ENCODE measurements at places on chromosomes 12 and 14. TPM values are rescaled to one million over a fixed set of nuclear protein-coding genes. Genes with fewer than 3 reads are reported as not detected.
A peak's percentile ranks its signal among the peaks of the same experiment; 100 is the strongest.

MTERF2 gene
- 9.0 TPM for polyA plus RNA-seq

OVCH1 gene
- polyA plus RNA-seq, result not detected

GRCh38 chr12:59066445-59066844 is 146.1 kb upstream of the LRIG3 start:
- H3K4me1 ChIP-seq, result no peaks in the 10 kb centered on the region
- no peak overlapping the region for H3K27ac ChIP-seq
- H3K4me3 ChIP-seq, result no peak overlapping the region

DNA sequence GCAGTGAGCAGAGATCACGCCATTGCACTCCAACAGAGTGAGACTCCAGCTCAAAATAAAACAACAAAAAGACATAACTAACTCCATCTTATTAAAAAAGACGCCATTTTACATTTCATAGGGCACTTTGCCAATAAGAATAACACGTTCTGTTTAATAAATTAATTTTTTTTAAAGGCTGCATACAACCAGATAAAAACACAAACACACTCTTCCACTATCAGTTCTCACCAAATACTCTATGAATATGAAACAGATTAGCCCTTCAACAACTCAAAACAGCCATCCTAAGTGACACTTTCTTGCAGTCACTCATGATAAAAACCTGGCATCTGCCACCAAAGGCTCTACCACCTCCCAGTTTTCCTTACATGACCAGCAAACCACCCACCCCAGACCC is 16.1 kb downstream of the AICDA start:
- DNase-seq, result no peak
- H3K4me1 ChIP-seq, result no peaks in the 10 kb centered on the region
- H3K27me3 ChIP-seq, result no peaks in the 10 kb centered on the region
- no peaks in the 10 kb centered on the region for H3K36me3 ChIP-seq
- H3K27ac ChIP-seq, result no peak overlapping the region

DNA sequence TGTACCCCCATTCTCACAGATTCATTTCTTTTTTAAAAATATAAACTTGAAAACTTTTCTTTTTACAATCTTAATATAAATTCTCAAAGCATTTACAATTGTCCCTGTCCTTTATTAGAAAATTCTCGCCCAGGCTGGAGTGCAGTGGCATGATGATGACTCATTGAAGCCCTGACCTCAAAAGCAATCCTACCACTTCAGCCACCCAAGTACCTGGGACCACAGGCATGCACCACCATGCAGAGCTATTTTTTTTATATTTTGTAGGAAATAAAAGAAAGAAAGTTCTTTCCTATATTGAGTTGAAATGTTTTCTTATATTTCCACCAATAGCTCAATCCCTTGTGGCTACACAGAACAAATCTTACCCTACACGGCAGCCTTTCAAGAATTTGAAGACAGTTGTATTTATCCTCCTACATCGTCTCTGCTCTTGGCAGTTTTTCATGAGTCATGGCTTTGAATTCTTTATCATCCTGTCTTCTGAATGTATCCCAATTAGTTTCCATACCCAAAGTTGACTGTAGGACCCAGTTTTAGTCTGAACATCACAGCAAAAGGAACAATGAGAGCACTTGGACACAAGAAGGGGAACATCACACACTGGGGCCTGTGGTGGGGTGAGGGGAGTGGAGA is 52.4 kb downstream of the SYT1 start:
- no peak for DNase-seq
- H3K4me3 ChIP-seq, result no peak overlapping the region
- no peak overlapping the region for H3K27ac ChIP-seq
- H3K4me1 ChIP-seq, result no peaks in the 10 kb centered on the region

GRCh38 chr14:27410981-27411380 is 813.1 kb upstream of the NOVA1 start:
- no peak for DNase-seq
- H3K27me3 ChIP-seq, result no peaks in the 10 kb centered on the region
- H3K4me1 ChIP-seq, result no peaks in the 10 kb centered on the region
- H3K4me3 ChIP-seq, result no peak overlapping the region
- H3K36me3 ChIP-seq, result no peaks in the 10 kb centered on the region

FAM234B gene
- 1.1 TPM for polyA plus RNA-seq

ADAM21 gene
- polyA plus RNA-seq, result not detected

CHURC1 gene
- 46.2 TPM for polyA plus RNA-seq

DNA sequence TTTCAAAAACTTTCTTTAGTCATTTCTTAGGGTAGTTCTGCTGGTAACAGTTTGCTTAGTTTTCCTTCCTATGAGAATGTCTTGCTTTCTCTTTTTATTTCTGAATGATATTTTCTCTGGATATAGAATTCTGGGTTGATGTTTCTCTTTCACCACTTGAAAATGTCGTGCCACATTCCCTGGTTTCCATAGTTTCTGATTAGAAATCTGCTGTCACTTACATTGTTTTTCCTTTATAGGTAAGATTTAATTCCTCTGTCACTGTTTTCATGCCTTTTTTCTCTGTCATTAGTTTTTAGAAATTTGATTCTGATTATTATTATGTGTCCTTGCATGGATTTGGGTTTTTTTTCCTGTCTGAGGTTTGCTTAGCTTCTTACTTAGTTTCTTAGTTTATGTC is 77.3 kb upstream of the PCNX4 start:
- H3K4me3 ChIP-seq, result no peak overlapping the region
- no peaks in the 10 kb centered on the region for H3K4me1 ChIP-seq
- H3K27me3 ChIP-seq, result no peaks in the 10 kb centered on the region

- no peak overlapping the region for H3K4me3 ChIP-seq
- peaks cover 3% of the 10 kb centered on the region for H3K4me1 ChIP-seq
- H3K27me3 ChIP-seq, result no peaks in the 10 kb centered on the region
- peak; percentile 87 for DNase-seq
Observed at GRCh38 chr12:617304-617915, 45.8 kb downstream of the NINJ2 start.

E2F7 gene
- polyA plus RNA-seq, result 1.2 TPM

POU6F1 gene
- polyA plus RNA-seq, result 1.2 TPM

GRCh38 chr12:78888568-78888967 is 24.0 kb downstream of the SYT1 start:
- no peaks in the 10 kb centered on the region for H3K4me1 ChIP-seq
- H3K27ac ChIP-seq, result no peak overlapping the region
- no peaks in the 10 kb centered on the region for H3K27me3 ChIP-seq
- DNase-seq, result no peak
- no peaks in the 10 kb centered on the region for H3K36me3 ChIP-seq

PRB2 gene
- polyA plus RNA-seq, result 0.04 TPM

IL25 gene
- polyA plus RNA-seq, result not detected

GRCh38 chr14:59278111-59278510 is 89.6 kb downstream of the DAAM1 start:
- H3K4me1 ChIP-seq, result peaks cover 79% of the 10 kb centered on the region
- DNase-seq, result no peak
- no peaks in the 10 kb centered on the region for H3K36me3 ChIP-seq
- no peaks in the 10 kb centered on the region for H3K27me3 ChIP-seq
- peak overlapping the region; percentile 75 for H3K27ac ChIP-seq

KRT83 gene
- polyA plus RNA-seq, result not detected

DNA sequence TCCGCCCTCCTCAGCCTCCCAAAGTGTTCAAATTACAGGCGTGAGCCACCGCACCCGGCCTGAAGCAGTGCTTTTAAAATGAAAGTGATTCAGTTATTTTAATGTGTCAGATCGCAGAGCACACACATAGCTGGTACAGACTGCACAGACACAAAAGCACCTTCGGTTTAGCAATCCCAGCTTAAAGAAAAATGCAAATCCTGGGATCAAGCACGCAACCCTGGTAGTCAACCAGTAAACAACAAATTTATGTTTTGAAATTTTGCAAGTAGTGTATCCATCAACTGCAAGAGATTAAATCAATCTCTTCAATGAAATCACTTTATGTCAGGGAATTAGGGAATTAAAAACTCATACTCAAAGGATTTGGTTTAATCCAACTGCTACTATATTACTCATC is 28.4 kb downstream of the SLC38A1 start:
- no peak for DNase-seq
- H3K27ac ChIP-seq, result no peak overlapping the region
- H3K27me3 ChIP-seq, result no peaks in the 10 kb centered on the region
- no peak overlapping the region for H3K4me3 ChIP-seq
- no peaks in the 10 kb centered on the region for H3K36me3 ChIP-seq

KRT80 gene
- polyA plus RNA-seq, result 0.34 TPM

DNA sequence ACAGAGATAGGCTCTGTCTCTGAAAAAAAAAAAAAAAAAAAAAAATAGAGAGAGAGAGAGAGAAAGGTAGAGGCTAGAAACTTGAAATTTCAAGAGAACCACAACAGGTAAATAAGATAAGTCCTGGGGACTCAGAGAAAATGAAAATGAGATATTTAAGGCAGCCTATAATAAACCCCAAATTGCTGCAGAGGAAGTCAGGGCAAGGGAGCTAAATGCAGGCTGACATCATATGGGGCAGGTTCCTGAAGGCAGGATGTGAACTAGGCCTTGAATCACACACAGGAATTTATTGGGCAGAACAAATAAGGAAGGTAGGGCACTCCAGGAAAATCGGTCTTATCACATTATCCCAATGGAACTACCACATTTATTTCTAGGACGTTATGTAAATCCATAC is 54.9 kb upstream of the NUDT4 start:
- H3K27me3 ChIP-seq, result no peaks in the 10 kb centered on the region
- no peak overlapping the region for H3K27ac ChIP-seq
- no peak for DNase-seq
- no peaks in the 10 kb centered on the region for H3K36me3 ChIP-seq
- H3K4me3 ChIP-seq, result no peak overlapping the region
- no peaks in the 10 kb centered on the region for H3K4me1 ChIP-seq

CSRP2 gene
- 5.4 TPM for polyA plus RNA-seq

- no peaks in the 10 kb centered on the region for H3K27me3 ChIP-seq
- H3K4me3 ChIP-seq, result no peak overlapping the region
- H3K27ac ChIP-seq, result no peak overlapping the region
Observed at GRCh38 chr12:24937553-24938244, 11.2 kb downstream of the BCAT1 start.

DEPDC4 gene
- polyA plus RNA-seq, result 1.2 TPM

GRCh38 chr14:101604228-101604934 is 43.1 kb downstream of the DIO3 start:
- H3K27me3 ChIP-seq, result peaks cover 12% of the 10 kb centered on the region
- DNase-seq, result no peak
- H3K27ac ChIP-seq, result no peak overlapping the region
- H3K4me3 ChIP-seq, result no peak overlapping the region
- H3K36me3 ChIP-seq, result no peaks in the 10 kb centered on the region

GRCh38 chr12:12804011-12804410 is 9.1 kb upstream of the DDX47 start:
- no peaks in the 10 kb centered on the region for H3K36me3 ChIP-seq
- H3K4me3 ChIP-seq, result no peak overlapping the region
- no peak overlapping the region for H3K27ac ChIP-seq
- no peaks in the 10 kb centered on the region for H3K27me3 ChIP-seq
- no peak for DNase-seq

DNA sequence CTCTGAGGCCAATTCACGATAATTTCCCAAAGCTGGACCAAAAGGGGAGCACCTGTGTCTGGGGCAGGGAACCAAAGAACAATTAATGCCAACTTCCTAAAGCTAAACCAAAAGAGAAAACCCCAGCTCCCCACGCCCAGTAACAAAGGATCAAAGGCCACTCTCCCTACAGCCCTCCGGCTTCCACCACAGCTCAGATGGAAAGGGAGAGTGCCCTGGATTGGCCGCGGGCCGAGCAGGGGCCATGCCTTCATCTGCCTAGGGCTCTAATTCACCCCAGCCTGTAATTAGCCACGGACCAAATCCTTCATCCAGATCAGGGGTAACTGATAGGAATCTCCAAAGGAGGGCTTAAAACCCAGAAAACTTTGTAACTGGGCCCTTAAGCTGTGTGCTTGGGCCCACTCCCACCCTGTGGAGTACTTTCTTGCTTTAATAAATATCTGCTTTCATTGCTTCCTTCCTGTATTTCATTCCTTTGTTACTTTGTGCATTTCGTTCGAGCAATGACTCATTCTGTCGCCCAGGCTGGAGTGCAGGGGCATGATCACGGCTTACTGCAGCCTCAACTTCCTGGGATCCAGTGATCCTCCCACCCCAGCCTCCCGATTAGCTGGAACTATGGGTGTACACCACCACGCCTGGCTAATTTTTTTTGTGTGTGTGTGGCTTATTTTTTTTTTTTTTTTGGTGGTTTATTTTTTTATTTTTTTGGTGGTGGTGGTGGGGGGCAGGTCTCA is 65.5 kb upstream of the PPP4R3A start:
- H3K4me1 ChIP-seq, result peaks cover 10% of the 10 kb centered on the region
- no peak for DNase-seq
- H3K36me3 ChIP-seq, result no peaks in the 10 kb centered on the region
- H3K27ac ChIP-seq, result no peak overlapping the region
- peaks cover 4% of the 10 kb centered on the region for H3K27me3 ChIP-seq

- no peak overlapping the region for H3K27ac ChIP-seq
- no peak overlapping the region for H3K4me3 ChIP-seq
- H3K27me3 ChIP-seq, result no peaks in the 10 kb centered on the region
Observed at GRCh38 chr12:31494455-31494854, 96.5 kb downstream of the DENND5B start.

DNA sequence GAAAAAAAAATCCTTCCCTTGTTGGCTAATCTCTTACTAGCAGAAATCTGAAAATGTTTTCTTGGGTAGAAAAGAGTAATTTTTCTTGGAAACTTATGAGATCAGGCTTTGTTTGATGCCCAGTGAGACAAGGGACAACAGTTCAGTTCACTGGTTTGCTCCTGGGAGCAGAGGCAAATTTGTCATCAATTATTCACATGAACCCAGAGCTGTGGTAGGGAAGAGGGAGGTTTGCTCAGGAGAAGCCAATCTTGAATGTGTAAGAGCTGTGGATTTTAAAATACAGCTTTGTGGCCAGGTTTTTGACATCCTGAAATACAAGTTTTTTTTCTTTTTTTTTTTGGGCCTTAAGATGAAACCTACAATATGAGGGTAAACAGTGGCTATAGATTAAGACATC is 426.6 kb downstream of the ATP23 start:
- no peak overlapping the region for H3K27ac ChIP-seq
- no peaks in the 10 kb centered on the region for H3K27me3 ChIP-seq
- no peak for DNase-seq
- no peak overlapping the region for H3K4me3 ChIP-seq

GRCh38 chr14:61616524-61617185 is 78.7 kb upstream of the HIF1A start:
- H3K27ac ChIP-seq, result no peak overlapping the region
- H3K36me3 ChIP-seq, result no peaks in the 10 kb centered on the region
- DNase-seq, result no peak

- peaks cover 14% of the 10 kb centered on the region for H3K4me1 ChIP-seq
- H3K27ac ChIP-seq, result no peak overlapping the region
- no peak overlapping the region for H3K4me3 ChIP-seq
- H3K27me3 ChIP-seq, result no peaks in the 10 kb centered on the region
- no peaks in the 10 kb centered on the region for H3K36me3 ChIP-seq
- DNase-seq, result no peak
Observed at GRCh38 chr14:99968191-99968920, 96.9 kb upstream of the EVL start.

GRCh38 chr12:31423405-31423804 is 97.5 kb upstream of the SINHCAF start:
- no peak overlapping the region for H3K4me3 ChIP-seq
- H3K27ac ChIP-seq, result no peak overlapping the region
- H3K36me3 ChIP-seq, result peaks cover 32% of the 10 kb centered on the region
- no peaks in the 10 kb centered on the region for H3K27me3 ChIP-seq
- H3K4me1 ChIP-seq, result no peaks in the 10 kb centered on the region
- no peak for DNase-seq

HSPB8 gene
- polyA plus RNA-seq, result 20.9 TPM

IGF1 gene
- polyA plus RNA-seq, result 7.7 TPM

RAB15 gene
- polyA plus RNA-seq, result 28.9 TPM

PLEKHG7 gene
- 0.60 TPM for polyA plus RNA-seq

- H3K27me3 ChIP-seq, result peaks cover 7% of the 10 kb centered on the region
- H3K27ac ChIP-seq, result no peak overlapping the region
Observed at GRCh38 chr12:113346353-113346752, 11.4 kb upstream of the SLC8B1 start.

P2RX7 gene
- 1.4 TPM for polyA plus RNA-seq

- no peaks in the 10 kb centered on the region for H3K4me1 ChIP-seq
Observed at GRCh38 chr12:132236930-132237771, 92.2 kb downstream of the GALNT9 start.

THAP2 gene
- polyA plus RNA-seq, result 4.2 TPM

Measured in sigmoid colon (tissue), 7 donors.